Left lobe of liver (tissue), 2 donors: ENCODE measurements at places on chromosomes 7 and 10. TPM values are rescaled to one million over a fixed set of nuclear protein-coding genes. Genes with fewer than 3 reads are reported as not detected.

SUN1 gene
- total RNA-seq, result 41.5 TPM

MOGAT3 gene
- total RNA-seq, result 12.0 TPM

LIPN gene
- total RNA-seq, result not detected

PLCE1 gene
- total RNA-seq, result 0.28 TPM

KCNMA1 gene
- total RNA-seq, result 44.0 TPM

TBL2 gene
- total RNA-seq, result 16.1 TPM

ORAI2 gene
- total RNA-seq, result 1.9 TPM

ADAM22 gene
- total RNA-seq, result 0.53 TPM

ZP3 gene
- total RNA-seq, result 0.20 TPM

NPSR1 gene
- total RNA-seq, result not detected

FIS1 gene
- total RNA-seq, result 131 TPM

BMPER gene
- 6.9 TPM for total RNA-seq

NUDT13 gene
- total RNA-seq, result 2.7 TPM

TMEM229A gene
- not detected for total RNA-seq

DPP6 gene
- total RNA-seq, result not detected

HYCC1 gene
- total RNA-seq, result 14.7 TPM

TAS2R4 gene
- 0.40 TPM for total RNA-seq

INSYN2A gene
- total RNA-seq, result not detected

SFRP4 gene
- total RNA-seq, result 0.05 TPM

CTAGE4 gene
- 1.4 TPM for total RNA-seq

SYT15B gene
- total RNA-seq, result 0.83 TPM

C10orf62 gene
- 3.7 TPM for total RNA-seq

VIPR2 gene
- 0.28 TPM for total RNA-seq

EPHA1 gene
- total RNA-seq, result 39.6 TPM

SERPINE1 gene
- total RNA-seq, result 27.5 TPM

GHRHR gene
- total RNA-seq, result 0.83 TPM

GLCCI1 gene
- total RNA-seq, result 4.4 TPM

CALHM1 gene
- not detected for total RNA-seq

EMX2 gene
- not detected for total RNA-seq

LRRC61 gene
- 14.0 TPM for total RNA-seq

VWDE gene
- 0.38 TPM for total RNA-seq

ZNF722 gene
- not detected for total RNA-seq

SLC26A4 gene
- not detected for total RNA-seq

GPR146 gene
- 28.1 TPM for total RNA-seq

OR2A5 gene
- total RNA-seq, result not detected

LRRC18 gene
- not detected for total RNA-seq

ZNF239 gene
- 0.40 TPM for total RNA-seq

PPA1 gene
- total RNA-seq, result 59.1 TPM

MLXIPL gene
- 457 TPM for total RNA-seq

PKD1L1 gene
- total RNA-seq, result 0.45 TPM

HTR5A gene
- total RNA-seq, result not detected

ACTL6B gene
- total RNA-seq, result not detected
